ENCODE measurements at places on chromosomes 4 and X.

- DNase-seq = no peak
Measured at GRCh38 chr4:155705664-155706063, 39.0 kb downstream of the GUCY1A1 start.

DNA sequence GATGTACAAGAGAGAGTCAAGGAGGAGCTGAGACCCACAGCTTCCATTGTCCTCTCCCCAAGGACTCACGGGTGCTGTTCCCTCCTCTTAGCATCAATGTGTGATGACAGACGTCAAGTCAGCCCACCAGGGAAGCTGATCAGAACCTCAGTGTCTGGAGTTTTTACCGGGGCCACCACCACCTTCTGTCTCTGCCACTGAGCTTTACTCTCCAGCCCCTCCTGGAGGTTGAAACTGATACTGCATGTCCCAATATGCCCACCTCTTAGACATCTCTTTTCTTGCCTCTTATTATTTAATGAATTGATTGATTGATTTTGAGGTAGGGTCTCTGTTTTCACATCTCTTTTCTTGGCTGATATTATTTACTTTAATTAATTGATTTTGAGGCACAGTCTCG, 10.3 kb upstream of the AKAP17A start:
- DNase-seq = peak; percentile 69

- peak; percentile 25 for DNase-seq
Measured at GRCh38 chr4:37685161-37685822, 884 bp downstream of the RELL1 start.

GRCh38 chr4:2935762-2936743, 27.2 kb downstream of the NOP14 start:
- DNase-seq = peak; percentile 47

GRCh38 chr4:163959932-163960331, 465.4 kb downstream of the TMA16 start:
- DNase-seq = no peak

GRCh38 chr4:120685756-120686278, 236.7 kb downstream of the PRDM5 start:
- no peak for DNase-seq

GRCh38 chr4:36310793-36311192, 29.4 kb downstream of the DTHD1 start:
- DNase-seq = no peak

- no peak for DNase-seq
Measured at GRCh38 chr4:93764639-93765246, 63.8 kb upstream of the ATOH1 start.

- DNase-seq = no peak
Measured at GRCh38 chr4:183867247-183867646, 37.9 kb upstream of the STOX2 start.

GRCh38 chr4:90234916-90235547, 107.8 kb downstream of the CCSER1 start:
- no peak for DNase-seq

GRCh38 chrX:112147206-112147605, 64.6 kb upstream of the TRPC5 start:
- no peak for DNase-seq

DNA sequence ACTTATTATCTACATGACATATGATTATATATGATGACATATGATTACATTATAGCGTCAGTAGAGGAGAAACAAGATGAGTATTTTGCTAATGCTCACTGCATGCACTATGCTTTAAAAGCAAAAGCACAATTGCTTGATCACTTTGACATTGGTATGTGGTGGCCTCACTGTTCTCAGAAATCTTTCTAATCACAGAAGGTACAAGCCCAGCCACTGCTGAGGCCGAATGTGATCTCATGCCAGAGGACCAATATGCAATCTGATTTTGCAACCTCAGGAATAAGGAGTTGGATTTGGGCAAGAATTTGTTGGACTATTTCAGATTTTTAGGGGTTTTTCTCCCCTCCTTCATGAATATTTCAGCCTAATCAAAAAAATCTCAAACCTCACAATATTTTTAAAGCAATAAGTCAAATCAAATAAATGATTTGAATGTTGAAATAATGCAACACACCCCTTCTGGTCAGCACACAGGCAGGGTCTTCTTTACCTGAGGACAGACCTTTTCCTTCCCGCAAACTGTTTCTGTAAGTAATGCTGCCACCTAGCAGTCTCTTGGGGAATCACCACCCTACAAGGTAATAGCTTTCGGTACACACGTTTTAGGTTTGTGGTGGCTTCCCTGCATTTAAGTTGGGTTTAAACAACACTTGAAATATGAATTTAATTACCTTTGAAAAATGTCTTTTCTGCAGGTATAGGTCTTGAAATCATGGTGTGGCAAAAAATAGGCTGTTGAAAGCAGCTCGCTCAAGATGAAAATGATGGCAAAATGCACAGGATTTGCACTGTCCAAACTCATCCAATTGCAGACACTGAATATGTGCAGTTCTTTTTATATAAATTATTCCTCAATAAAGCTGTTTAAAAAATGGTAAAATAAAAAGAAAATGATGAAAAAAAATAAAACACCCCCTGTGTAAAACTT, 4.8 kb upstream of the CXCL13 start:
- peak; percentile 5 for DNase-seq

GRCh38 chr4:105495667-105496066, 21.8 kb upstream of the PPA2 start:
- DNase-seq = no peak

- no peak for DNase-seq
Measured at GRCh38 chr4:165222651-165222994, 15.3 kb downstream of the KLHL2 start.

- DNase-seq = no peak
Measured at GRCh38 chr4:173057901-173058300, 110.7 kb upstream of the GALNT7 start.

DNA sequence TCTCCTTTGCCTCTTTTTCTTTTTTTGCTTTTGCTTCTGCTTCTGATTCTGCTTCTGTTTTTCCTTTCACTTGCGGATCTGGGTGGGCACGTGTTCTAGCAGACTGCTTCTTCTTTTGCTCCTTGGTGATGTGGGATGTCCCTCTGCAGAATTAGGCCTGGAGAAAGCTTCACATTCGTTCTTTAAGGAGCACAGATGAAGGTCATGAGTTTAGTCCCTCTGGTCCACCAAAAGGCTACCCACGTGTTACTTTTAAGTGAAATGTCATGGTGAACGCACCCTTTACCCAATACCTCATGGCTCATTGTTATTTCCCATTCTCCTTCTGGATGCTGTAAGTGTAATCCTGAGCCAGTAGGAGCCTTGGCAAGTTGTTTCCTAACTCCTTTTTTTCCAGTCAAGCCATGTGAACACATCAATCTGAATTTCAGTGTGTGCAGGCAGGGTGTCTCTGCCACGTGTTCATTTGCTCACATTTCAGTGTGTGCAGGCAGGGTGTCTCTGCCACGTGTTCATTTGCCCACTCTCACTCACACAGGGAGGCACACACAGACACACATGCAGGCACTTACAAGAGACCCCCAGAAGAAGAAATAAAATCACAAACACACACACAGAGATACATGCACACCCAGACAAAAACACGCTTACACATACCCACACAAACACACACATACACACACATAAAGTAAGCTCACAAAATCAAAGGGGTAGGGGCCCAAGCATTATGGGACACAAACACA, 36.9 kb downstream of the NBDY start:
- no peak for DNase-seq

- DNase-seq = peak; percentile 7
Measured at GRCh38 chrX:65926095-65927019, 113.5 kb downstream of the VSIG4 start.

All from activated CD4-positive, alpha-beta T cell treated with anti-CD3 and anti-CD28 coated beads, Interleukin-2, amount 50 U/mL, for 1 hour (primary cell).